Activated CD4-positive, alpha-beta T cell treated with anti-CD3 and anti-CD28 coated beads for 1 hour (primary cell): ENCODE measurements at places on chromosomes 6 and 20.
A peak's percentile ranks its signal among the peaks of the same experiment; 100 is the strongest.

- peak; percentile 55 for DNase-seq
Measured at GRCh38 chr6:169724494-169725124, at the start of gene PHF10. PHF10 (minus strand) TSS chr6:169724500; CDS start chr6:169723931, 569 bp downstream.

DNA sequence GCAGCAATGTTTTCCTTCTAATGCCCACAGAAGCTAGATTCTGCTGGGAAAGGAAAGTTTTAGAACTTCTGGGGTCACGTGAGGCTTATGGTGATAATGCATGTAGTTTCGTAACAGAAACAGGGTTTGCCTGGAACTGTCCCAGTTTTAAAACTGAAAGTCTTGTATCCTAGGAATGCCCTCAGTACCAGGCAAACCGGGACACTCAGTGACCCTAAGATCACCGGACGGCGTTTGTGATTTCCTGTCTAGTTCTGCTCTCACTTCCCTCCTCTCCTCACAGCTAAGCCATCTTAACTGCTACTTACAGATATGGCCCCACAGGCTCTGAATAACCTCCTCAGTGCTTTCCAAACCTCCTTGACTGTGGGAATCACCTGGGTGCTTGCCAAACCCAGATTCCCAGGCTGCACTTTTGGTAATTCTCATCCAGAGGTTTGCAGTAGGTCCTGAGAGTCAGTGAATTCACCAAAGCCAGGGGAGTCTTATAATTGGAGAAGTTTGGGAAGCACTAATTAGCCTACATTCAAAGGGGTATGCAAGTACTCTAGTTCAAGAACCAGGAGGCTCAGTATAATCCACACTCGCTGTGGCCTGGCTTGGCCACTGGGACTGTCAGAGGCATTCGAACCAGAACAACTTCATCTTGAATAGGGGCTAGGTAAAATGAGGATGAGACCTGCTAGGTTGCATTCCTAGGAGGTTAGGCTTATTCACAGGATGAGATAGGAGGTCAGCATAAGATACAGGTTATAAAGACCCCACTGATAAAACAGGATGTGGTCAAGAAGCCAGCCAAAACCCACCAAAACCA, 231.6 kb upstream of the MYLIP start:
- DNase-seq, result no peak

GRCh38 chr6:125101631-125102030, 51.9 kb upstream of the TPD52L1 start:
- DNase-seq, result no peak

GRCh38 chr6:93701526-93701925, 282.2 kb upstream of the EPHA7 start:
- DNase-seq, result no peak

GRCh38 chr20:37394543-37395409, 48.8 kb downstream of the SRC start:
- DNase-seq, result no peak

DNA sequence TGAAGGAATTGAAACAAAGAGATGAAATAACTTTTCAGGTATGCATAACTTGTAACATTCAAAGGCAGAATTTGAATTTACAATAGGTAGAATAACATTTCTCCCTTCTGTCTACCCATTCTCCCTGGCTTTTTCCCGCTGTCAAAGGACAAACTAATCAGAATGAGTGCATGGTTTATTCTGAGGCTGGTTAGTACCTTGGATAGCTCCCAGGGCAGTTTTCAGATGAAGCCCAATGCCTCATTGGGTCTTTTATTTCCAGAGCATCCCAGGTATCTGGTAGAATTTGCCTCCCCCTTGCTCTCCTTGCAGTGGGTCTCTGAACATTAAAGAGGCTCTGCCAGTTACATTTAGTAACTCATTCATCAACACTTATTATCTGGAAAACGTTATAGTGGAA, 665.5 kb downstream of the BCKDHB start:
- DNase-seq, result no peak

- DNase-seq, result no peak
Measured at GRCh38 chr20:19070026-19070425, 142.4 kb upstream of the SLC24A3 start.

GRCh38 chr6:161344626-161345025, 70.8 kb upstream of the AGPAT4 start:
- no peak for DNase-seq
